COLO829 (cell line): ENCODE measurements at places on chromosomes 12 and 14.
A peak's percentile ranks its signal among the peaks of the same experiment; 100 is the strongest.

- no peak for DNase-seq
Observed at GRCh38 chr12:7571257-7571656, 67.7 kb upstream of the CD163 start.

DNA sequence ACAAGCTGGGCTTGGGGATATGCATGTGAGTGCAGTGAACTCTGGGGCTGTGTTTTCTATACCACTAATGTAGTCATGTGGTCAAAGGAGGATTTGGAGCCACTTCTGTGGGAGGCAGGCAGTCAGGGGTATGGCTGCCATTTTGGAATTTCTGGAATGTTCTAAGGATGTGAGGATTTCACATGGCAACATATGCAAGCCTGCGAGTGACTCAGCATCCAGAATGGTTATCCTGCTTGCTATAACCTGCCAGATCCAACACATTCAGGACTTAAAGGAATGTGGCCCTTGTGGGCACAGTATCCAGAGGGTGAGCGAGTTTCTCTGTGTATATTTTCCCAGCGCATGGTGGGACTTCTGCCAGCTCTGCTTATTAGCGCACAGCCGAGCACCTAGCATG is 249.2 kb upstream of the PWP1 start:
- DNase-seq = no peak

- no peak for DNase-seq
Observed at GRCh38 chr12:26195250-26195640, at the start of gene SSPN. SSPN (plus strand) TSS chr12:26195573; CDS start chr12:26195673, 100 bp downstream.

DNA sequence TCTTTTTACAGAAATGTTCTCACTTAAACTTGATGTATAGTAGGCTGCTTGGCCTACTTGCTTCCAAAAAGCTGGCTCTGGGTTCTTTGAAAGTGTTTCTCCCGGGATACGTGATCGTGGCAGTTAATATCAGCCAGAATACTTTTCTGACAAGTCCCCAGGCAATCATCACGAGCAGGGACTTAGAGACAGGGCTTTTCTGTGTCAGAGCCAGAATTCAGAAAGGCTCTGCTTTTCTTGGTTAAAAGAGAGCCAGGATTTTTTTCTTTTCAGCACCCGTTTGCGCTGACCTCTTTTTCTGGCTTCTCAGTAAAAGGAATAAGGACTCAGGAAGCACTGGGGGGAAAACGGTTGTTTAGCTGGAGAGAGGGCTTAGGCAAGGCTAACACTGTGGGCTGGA is 57.8 kb upstream of the ARHGAP5 start:
- DNase-seq = no peak

DNA sequence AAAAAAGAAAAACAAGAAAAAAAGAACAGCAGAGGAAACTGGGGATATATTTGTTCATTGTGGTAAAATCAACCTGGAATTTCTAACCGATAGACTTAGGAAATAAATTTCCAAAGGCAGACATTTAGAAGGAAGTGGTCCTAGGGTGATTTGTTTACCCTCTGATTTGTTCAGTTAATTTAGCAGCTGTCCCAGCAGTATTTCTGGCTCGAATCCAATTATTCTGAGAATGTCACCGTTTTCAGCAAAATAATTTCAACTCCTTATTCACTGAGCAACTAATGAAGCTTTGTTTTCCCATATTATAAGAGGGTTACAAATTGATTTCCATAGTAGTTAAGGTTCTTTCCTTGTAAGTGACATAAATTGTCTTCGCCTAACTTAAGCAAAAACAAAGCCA is 285.2 kb upstream of the SYT10 start:
- no peak for DNase-seq

- no peak for DNase-seq
Observed at GRCh38 chr12:132176920-132177551, 32.8 kb downstream of the NOC4L start.

GRCh38 chr12:54929998-54930397 is 54.6 kb downstream of the TESPA1 start:
- DNase-seq = no peak

DNA sequence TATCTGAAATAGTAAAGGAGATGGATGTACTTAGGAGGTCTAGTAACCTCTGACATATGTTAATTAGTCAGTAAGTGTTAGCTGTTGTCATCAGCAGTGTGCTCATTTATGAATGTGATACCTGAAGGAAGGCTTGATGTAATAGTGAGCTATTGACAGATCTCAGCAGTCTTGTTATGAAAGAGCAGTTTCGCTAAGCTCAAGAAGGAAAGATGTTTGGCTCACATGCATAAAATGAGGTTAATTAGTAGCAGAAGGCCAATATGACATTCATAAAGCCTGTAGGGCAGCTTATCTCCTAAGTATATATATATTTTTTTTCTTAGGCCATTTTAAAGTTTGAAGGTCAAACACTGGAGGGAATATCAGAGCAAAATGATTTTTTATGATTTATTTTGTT is 2.8 kb downstream of the FAM234B start:
- no peak for DNase-seq

DNA sequence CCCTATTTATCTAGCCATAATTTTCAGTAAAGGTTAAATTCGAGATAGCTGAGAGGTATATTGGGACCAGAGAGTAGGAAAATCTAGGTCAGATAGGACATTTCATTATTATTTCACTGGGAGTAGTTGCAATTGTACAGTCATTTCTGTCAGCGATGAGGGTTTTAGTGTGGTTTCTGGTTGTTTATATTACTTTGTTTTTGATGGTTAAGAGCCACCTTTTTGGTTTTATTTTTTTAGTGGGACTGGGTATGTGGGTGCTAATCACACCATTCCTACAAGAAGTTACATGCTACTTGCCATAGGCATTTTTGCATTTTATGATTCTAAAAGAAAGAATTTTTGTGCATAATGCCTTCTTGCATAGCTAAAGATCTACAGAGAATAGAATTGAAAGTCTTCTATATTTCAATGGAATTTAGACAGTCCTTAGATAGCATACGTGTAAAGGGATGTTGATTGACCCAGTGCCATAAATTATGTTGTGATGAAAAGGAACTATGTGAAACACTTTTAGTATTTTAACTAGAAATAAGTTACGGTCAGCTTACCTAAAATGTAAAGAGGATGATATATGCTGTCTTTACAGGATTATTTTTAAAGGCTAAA is 85.2 kb downstream of the KTN1 start:
- no peak for DNase-seq

- no peak for DNase-seq
Observed at GRCh38 chr14:37623426-37623951, 28.1 kb downstream of the TTC6 start.

- no peak for DNase-seq
Observed at GRCh38 chr12:89208661-89209096, 143.6 kb downstream of the DUSP6 start.

- no peak for DNase-seq
Observed at GRCh38 chr14:99603471-99604277, at the start of gene CCDC85C. CCDC85C (minus strand) TSS chr14:99604207; CDS start chr14:99603959, 248 bp downstream.

DNA sequence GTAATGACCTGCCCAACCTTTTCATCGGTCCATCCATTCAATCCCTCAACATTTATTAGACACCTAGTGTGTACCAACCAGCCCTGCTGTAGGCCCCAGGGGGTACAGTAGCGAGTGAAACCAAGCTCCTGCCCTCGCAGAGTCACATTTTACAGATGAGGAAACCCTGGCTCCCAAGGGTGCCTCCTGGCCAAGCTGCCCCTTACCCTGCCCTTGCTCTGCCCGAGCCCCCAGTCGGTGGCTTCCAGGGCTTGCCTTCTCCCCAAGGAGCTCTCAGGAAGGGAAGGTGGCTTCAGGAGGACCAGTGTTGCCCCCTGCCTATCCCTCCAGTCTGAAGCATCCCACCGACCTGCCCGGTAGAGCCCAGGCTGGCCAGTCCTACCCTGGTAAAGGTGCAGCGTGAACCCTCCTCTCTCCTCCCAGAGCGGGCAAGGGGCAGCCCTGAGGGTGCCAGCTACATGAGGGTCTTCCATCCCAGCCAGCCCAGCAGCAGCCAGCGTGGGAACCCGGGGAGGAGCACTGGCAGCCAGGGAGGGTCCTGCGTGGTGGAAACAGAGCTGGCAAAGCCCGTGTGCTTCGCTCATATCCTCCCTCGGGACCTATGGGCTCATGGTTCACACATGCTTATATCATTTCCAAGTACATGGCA is 670 bp upstream of the BEGAIN start:
- DNase-seq = no peak

GRCh38 chr14:51023964-51024363 is 70.9 kb downstream of the TRIM9 start:
- peak; percentile 91 for DNase-seq

DNA sequence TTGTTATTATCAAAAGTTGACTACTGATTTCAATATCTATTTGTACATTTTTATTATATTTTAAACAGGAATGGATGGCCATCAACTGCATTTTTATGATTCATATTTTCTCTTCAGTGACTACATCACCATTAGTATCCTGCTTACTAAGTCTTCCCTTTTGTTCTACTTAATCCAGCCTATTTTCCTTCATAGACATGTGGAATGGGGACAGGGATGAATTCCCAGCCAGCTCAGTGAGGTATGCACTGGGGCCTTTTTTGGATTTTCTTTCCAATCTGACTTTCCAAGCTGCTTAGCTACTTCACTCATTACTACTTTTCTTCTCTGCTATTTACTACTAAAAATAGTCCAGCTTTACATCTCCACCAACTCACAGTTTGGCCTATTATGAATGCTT is 38.4 kb downstream of the AKAP6 start:
- no peak for DNase-seq

GRCh38 chr12:63948211-63948610 is 103.7 kb downstream of the SRGAP1 start:
- no peak for DNase-seq
